ENCODE measurements at places on chromosomes 11 and 22.
A peak's percentile ranks its signal among the peaks of the same experiment; 100 is the strongest.

DNA sequence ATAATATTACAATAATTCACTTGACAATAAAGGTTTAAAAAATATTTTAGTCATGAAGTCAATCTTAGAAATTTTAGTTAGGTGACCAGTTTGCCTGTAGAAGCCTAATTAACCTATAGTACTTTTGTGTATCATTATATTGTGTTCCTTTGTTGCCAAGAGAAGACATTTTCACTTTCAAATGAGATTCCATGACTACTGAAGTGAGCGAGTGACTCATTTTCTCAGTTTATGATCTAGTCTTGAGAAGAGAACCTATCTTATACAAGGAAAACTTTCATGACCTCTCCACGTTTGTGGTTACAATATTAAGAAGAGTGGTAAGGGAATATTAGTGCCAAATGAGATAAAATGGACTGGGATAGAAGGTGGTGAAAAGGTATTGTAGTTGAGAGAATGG lies 423.9 kb upstream of the CHORDC1 start:
- no peak for DNase-seq

- DNase-seq: no peak
These were observed 79.9 kb upstream of the GRIK4 start for GRCh38 chr11:120431633-120432032.

GRCh38 chr11:37230865-37231264 lies 632.8 kb upstream of the RAG2 start:
- no peak for DNase-seq

- DNase-seq: no peak
These were observed 452.7 kb upstream of the CCDC179 start for GRCh38 chr11:23313001-23313400.

DNA sequence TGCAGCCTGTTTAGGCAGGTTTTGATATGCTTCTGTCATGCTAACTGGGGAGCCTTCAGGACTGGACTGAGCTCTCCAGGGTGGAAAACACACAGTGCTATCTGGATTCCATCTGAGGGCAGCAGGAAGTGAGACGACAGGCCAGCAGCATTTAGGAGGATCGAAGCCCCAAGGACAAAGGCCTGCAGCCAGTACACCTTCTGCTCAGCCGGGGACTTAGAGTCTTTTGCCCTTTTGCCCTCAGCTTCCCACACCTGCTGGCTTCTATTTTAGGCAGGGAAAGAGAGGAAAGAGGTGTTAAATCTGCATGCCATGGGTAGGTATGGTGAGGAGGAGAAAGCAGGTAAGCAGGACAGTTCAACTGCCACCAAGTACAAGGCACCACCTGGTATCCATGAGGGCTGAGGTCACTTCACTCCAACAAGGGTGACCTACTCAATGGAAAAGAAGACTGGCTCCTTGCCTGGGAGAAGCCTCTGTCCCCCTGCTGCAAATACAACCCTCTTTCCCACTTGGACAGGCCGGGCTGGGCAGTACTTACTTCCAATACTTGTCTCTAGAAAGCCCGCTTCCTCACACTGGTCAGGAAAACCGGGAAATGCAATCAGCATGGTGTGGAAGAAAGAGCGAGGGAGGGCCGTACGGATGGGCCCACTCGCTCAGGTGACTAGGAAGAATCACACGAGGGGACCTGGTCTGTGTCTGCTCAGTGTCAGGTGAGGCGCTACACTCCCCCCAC lies 12.3 kb downstream of the LARGE2 start:
- DNase-seq: no peak

- no peak for DNase-seq
These were observed 1.6 kb upstream of the THOC5 start for GRCh38 chr22:29555065-29555644.

GRCh38 chr22:42065438-42066125 lies 5.0 kb downstream of the NAGA start:
- no peak for DNase-seq

DNA sequence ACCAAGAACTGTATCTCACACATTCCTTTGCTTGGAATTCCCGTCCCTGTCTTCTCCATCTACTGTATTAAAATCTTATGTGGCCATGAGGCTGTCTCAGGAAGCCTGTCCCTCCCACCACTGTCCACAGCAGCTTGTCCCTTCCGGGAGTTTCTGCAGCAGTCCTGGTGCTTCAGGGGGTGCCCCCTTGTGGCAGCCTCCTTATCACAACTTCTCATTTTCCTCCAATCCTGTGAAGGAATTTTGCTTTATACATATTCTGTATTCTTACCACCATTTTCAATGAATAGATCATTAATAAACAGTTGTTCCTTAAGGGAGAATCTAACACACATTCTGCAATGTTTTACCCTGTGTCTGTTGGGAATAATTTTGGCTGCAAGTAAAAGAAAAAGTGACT lies 220.4 kb upstream of the RAG2 start:
- no peak for DNase-seq

GRCh38 chr11:114036147-114036811 lies 23.2 kb upstream of the ZBTB16 start:
- peak; percentile 62 for DNase-seq

DNA sequence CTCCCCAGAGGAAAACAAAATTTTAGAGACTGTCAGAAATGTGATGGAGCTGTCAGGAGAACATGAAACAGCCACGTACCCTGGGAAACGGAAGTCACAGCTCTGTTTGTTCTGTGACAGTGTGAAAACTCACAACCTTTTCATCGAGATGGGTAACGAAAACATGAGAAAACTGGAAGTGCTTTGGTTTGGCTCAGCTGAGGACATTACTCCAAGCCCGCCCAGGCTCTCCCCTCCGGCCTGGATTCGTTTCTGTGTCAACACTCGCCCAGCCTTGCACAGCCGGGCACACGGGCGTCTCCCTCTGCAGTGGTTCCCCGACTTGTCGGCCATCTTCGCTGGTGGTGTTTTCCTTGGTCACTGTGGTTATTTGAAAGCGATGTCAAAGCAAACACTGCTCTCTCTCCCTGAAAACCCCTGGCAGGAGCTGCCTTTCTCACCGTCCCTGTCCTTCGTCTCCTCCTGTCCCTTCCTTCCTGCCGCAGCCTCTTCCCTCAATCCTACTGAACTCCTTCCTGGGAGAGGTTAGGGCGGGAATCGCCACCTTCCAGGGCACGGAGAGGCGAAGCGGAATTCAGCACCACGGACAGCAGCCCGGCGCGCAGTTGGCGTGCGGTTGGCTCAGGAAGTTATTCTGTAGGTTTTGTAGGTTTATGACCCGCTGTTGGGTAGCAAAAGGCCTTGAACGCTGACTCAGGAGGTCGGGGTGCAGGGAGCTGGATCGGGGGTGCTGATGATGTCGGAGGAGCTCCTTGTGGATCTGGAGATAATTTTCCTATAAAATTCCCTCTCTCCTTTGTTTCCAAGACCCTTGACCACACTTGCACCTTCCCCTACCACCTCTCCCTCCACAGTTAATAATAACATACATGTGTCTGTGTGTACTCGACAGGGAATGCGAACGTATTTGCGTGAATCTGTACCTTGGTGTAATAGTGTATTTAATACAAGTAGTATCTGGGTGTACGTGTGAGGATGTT lies 13.1 kb upstream of the RPS19BP1 start:
- peak; percentile 74 for DNase-seq
